ENCODE measurements at places on chromosomes 3 and 15. TPM values are rescaled to one million over a fixed set of nuclear protein-coding genes. Genes with fewer than 3 reads are reported as not detected.
A peak's percentile ranks its signal among the peaks of the same experiment; 100 is the strongest.

- no peak for DNase-seq
Observed at GRCh38 chr15:40495516-40495915, 24.7 kb downstream of the CHST14 start.

The PATL2 gene
- total RNA-seq: 0.33 TPM

DNA sequence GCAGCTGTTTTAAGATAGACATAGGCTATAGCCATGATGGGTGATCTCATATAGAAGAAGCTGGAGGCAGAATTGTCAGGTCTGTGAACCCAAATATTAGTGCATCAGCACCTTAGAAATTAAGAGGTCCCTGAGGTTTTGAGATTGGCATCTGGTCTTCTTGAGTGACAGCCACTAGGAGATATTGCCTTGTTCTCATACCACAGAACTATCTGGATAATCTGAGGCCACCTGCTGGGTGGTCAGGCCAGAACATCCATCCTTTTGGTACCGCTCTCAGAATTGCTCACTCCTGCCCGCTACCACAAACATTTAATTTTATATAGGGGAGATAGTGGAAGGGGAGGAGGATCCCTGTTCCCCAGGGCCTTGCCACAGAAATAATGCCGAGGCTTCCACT is 210.6 kb upstream of the ZPLD1 start:
- no peak for DNase-seq

The ZMYND10 gene
- 1.7 TPM for total RNA-seq

DNA sequence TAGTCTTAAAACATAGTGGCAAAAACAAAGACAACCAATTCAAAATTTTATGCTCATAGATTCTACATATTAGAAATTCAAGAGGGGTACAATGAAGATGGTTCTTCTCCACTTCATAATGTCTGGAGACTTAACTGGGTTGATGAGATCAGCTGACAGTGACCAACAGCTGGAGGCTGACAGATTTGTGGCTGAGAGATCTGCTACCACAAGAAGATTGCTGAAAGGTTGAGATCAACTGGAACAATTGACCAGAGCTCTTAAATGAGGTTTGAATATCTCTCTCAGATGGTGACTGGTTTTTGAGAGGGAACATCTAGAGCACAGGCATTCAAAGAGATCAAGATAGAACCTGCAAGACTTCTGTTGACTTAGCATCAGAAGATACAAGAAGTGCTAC is 254.1 kb upstream of the ARPP21 start:
- DNase-seq: no peak

The GHRL gene
- not detected for total RNA-seq

The ECE2 gene
- not detected for total RNA-seq

DNA sequence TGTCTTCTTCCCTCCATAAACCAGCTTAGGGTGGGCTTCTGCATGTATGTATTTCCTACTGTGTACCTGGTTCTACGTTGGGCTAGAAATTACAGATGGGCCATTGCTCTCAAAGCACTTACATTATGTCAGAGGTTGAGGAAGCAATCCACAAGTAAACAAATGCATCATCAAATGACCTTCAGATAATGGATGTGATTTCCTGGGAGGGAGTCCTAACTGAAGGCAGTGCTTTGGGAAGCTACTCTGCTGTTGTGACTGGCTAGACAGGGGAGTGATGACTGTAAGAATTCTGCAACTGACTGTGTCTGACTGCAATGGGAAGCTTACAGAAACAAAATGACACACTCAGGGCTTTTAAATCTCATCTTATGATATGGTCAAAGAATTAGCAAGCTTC is 71.0 kb upstream of the PRR23E start:
- DNase-seq: no peak

The DAPK2 gene
- 1.4 TPM for total RNA-seq

The CEP97 gene
- total RNA-seq: 7.5 TPM

The GOLGA8Q gene
- total RNA-seq: 0.88 TPM

The RASSF1 gene
- 16.6 TPM for total RNA-seq

The KIF23 gene
- 8.6 TPM for total RNA-seq

The PDE12 gene
- total RNA-seq: 25.4 TPM

The PYDC2 gene
- not detected for total RNA-seq

- no peak for DNase-seq
Observed at GRCh38 chr3:132332508-132332907, 15.3 kb downstream of the ACP3 start.

DNA sequence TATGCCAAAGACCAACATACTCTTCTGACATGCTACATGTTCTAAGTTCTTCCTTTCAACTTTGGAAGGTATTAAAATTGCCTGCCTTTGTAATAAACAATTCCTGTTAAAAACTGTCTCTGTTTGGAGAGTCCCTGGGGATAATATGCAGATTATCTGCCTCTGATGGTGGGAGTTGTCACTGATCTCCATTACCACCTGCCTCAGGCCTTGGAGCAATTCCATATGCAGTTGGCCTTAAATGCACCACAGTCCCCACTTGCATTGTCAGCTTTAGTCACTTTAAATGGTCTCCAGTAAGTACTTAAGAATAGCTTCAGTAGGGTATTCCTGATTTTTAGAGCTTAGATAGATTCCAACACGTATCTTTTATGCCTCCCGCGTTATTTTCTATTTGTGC is 121.1 kb upstream of the GOLIM4 start:
- DNase-seq: no peak

DNA sequence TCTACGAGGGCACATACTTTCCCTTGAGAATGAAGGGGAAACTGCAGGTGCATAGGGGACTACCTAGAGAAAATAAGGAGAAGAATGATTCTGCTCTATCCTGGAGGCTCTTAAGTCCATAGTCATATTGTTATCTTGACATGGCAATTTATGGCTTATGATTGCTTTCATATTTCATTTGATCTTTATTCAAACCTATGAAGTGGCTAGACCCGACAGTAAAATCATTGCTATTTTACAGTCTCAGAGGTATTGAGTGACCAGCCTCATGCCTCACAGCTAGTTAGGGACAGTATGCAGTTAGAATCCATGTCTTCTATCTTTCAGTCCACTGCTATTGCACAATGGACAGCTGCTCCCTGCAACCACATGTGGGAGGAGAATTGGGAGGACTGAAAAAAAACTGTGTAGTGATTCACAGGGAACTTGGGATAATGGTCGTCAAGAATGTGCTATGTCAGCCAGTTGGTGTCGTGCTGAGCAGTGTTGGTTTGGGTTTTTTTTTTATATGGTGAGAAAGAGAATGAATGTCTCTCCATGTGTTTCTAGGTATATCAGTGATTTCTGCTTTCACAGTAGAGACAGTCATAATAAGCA is 63.2 kb upstream of the SPPL2A start:
- peak; percentile 88 for DNase-seq

The SLC6A1 gene
- not detected for total RNA-seq

DNA sequence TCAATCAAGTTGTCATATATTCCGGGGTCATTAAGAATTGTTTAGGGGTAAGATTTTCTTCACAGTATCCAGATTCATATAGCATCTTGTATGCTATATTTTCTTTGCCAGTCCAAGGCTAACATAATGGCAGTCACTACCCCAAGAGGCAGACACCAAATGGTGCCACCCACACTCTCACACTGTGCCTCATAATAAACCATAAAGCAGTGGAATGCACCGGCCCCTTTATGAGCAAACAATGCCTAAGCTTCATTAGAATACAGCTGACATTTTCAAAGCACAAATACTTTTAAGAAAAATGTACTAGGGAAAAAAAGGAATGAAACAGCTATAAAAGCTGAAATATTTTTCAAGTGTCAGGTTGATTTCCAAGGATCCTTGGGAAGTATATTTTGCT is 121.6 kb downstream of the TFDP2 start:
- DNase-seq: no peak

- no peak for DNase-seq
Observed at GRCh38 chr3:67361770-67362169, 292.6 kb downstream of the SUCLG2 start.

DNA sequence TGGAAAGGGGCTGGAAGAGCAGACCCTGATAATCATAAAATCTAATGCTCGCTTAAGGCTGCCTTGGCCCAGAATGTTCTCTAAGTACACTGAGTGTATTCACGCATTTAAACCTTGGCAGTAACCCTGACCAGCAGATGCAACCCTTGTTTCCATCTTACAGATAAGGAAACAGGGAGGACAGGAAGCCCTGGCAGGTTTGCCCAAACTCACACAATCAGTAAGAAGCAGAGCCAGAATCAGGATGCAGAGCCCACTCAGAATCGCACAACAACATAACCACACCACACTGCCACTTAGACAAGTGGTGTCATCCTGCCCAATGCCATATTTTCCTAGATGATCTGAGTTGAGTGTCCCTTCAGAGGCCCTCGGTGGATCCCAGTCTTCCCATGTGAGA is 214.5 kb upstream of the HES1 start:
- DNase-seq: no peak

GRCh38 chr3:67540198-67540894 is 114.1 kb downstream of the SUCLG2 start:
- DNase-seq: no peak

- no peak for DNase-seq
Observed at GRCh38 chr3:127425505-127426443, 137.9 kb upstream of the PRR20G start.

DNA sequence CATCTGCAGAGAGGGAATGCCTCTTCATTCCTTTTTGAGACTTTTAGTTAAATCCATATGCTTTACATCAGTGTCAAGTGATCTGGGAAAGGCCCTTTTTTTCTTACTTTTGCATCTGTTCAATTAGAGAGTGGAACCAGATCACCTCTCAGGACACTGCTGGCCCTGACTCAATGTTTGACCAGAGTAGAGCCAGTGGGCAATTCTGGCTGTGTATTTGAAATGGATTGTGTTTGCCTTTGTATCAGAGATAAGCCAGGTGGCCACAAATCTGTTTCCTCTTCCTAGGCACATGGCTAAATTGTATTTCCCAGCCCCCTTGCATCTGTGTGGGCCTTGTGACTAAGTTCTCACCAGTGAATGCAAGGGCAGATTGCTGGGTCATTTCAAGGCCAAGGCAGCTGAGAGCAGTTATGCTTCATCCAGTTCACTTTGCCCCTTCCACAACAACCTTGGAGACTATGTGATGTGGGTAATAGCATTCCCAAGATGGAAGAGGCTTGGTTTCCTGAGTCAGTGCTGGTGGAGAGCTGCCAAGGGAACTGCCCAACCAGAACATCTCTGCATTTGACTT is 75.6 kb upstream of the CACNA2D3 start:
- DNase-seq: peak; percentile 96

GRCh38 chr3:72829701-72830100 is 18.5 kb downstream of the SHQ1 start:
- DNase-seq: no peak

- no peak for DNase-seq
Observed at GRCh38 chr3:64105816-64106215, 82.5 kb upstream of the PSMD6 start.

DNA sequence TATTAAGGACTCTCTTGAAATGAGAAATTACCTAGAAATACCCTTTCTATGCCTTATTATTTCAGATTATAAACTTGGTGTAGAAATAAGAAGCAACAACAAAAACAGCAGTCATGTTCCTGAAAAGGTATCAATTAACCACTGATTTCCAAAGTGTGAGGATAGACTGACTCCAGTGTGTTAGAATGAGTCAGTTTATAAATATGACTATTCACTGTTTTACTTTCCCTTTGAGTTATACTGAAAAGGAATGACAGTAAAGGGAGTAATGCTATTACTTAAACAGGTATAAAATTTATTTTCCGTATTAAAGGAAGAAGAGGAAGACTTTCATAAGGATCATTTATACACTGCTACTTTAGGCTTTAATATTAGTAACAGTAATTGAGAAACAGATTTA is 12.9 kb downstream of the GMNC start:
- DNase-seq: no peak

GRCh38 chr15:77145370-77145769 is 74.5 kb upstream of the TSPAN3 start:
- DNase-seq: no peak

GRCh38 chr3:140051019-140051957 is 116.3 kb downstream of the CLSTN2 start:
- no peak for DNase-seq

The ACP3 gene
- total RNA-seq: 1.8 TPM

The IL16 gene
- not detected for total RNA-seq

The NKIRAS1 gene
- total RNA-seq: 7.1 TPM

DNA sequence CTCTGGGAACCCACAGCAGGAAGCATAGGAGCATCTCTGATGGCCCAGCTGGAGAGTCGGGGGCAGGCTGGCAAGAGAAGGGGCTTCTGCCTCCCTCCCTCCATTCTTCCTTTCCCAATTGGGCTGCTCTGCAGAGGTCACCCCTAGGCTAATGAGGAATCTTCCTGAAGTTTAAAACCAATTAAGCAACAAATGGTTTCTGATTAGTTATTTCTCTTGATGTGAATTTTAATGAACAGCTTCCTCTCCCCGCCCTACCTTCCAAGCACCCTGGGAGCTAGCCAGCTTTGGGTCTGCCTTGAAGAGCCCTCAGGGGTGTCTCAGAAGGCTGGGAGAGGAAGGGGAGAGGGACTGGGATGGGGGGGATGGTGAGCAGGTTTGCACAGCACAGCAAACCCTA is 24.6 kb upstream of the HCN4 start:
- DNase-seq: no peak

- no peak for DNase-seq
Observed at GRCh38 chr15:27360316-27360715, 389.3 kb downstream of the GABRG3 start.

The MNS1 gene
- total RNA-seq: 1.5 TPM

- DNase-seq: no peak
Observed at GRCh38 chr3:42456211-42456610, 45.8 kb upstream of the LYZL4 start.

The TEX9 gene
- 8.8 TPM for total RNA-seq

The TJP1 gene
- total RNA-seq: 148 TPM

The EFHB gene
- 0.33 TPM for total RNA-seq

DNA sequence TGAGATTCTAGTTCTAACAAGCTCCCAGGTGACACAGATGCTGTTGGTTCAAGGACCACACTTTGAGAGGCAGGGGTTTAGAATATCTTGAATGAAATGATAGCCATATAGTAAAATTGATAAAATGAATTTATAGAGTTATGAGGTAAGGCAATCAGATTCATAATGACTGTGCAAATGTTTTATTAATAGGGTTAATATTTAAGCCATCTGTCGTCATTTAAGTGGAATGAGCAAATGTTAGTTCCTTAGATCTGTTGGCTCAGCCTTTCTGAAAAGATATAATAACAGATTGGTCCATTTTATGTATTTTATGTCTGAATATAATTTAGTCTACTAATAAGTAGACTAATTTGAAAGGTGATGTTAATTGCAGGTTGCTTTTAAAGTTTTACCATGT is 12.9 kb downstream of the REC114 start:
- DNase-seq: no peak

DNA sequence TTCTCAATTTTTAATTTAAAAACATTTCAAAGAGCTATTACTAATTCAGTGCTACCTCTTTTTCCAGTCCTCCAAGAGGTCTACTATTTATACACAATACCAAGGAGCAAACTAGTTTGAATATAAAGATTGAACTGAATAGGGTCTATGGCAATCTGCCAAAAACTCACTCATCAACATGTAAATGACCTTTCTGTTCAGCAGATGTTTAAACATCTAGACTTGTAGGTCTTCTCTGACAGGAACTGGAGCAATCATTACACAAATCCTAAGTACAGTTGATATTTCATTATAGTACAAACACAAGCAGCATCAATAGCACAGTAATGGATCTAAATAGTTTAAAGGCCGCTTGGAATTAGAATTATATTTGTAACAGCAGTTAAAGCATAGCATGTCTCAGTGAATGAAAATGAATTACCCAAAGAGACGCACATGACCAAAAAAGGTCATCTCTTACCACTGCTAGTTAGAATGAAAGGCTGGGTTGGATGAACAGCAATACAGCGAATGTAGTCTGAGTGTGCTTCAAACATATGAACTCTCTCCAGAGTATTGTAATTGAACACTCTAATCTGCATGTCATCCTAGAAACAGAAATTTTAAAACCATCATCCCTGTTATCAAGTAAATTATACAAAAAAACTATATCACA is 10.7 kb downstream of the COPB2 start:
- no peak for DNase-seq

The PLSCR4 gene
- total RNA-seq: 1.7 TPM

The GOLGA8K gene
- not detected for total RNA-seq

All from kidney epithelial cell (primary cell).